Parietal lobe (tissue), 2 donors: ENCODE measurements at places on chromosomes 16 and 17. TPM values are rescaled to one million over a fixed set of nuclear protein-coding genes. Genes with fewer than 3 reads are reported as not detected.

CCL14 gene
- not detected for total RNA-seq

SALL1 gene
- total RNA-seq: 11.9 TPM

VAT1L gene
- 16.3 TPM for total RNA-seq

C17orf67 gene
- 1.3 TPM for total RNA-seq

PIK3R5 gene
- 0.31 TPM for total RNA-seq

GPR142 gene
- not detected for total RNA-seq

KRTAP4-7 gene
- not detected for total RNA-seq
